ENCODE measurements at places on chromosomes 11 and 22.

DNA sequence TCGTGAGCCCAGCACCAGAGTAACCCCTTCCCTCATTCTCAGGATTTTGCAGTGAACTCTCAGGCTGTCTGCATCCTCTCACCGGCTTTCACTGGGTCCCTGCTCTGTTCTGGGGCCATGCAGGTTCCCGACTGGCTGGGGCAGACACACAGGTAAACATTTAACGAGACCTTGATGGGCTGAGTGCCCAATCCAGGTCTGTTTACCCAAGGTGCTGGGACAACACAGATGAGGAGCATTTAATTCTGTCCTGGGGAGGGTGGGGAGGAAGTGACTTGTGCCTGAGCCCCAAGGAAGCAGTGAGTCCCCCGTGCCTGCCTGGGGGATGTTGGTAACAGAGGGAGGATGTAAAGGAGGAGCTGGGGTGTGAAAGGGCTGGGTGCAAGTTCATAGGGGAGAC lies 4.4 kb downstream of the BIK start:
- DNase-seq: no peak

DNA sequence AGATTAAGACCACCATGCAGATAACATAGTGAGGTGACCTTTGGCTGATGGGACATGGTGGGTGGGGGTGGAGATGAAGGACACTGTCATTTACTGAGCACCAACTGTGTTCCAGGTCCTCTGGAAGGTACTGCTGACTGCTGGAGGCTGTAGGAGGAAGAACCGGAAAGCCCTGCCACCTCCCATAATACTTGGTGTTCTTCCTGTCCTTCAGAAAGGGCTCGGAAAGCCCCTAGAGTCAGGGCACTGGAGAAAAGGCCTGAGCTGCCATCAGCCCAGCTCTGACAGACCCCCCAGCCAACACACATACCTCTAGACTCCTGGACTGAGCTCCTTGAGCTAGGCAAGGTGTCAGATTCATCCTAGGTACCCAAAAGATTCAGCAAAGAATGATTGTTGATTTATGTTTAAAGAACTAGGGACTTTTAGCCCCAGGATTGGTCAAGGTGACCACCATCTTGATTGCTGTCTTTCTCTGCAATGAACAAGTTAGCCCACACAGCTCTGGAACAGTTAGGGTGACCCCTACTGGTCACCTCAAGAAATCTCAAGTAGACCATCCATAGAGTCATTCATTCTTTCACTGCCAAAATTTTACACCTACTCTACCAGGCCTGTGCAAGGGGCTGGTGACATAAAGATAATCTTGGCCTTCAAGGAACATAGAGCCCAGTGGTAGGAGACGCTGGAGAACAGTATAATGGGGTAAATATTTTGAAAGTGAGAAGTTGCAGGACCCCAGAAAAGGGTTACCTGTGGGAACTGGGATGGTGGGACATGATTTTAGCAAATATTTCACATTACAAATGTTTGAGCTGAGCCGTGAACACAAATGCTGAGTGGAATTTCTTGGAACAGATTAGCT lies 39.4 kb downstream of the IRAG1 start:
- DNase-seq: no peak

GRCh38 chr22:28800308-28801041 lies at the start of gene XBP1:
XBP1 (minus strand) TSS chr22:28800569.
- peak; percentile 84 for DNase-seq

- DNase-seq: no peak
Observed at GRCh38 chr11:22554221-22554620, 71.4 kb downstream of the FANCF start.

- DNase-seq: no peak
Observed at GRCh38 chr11:94577841-94578240, 10.7 kb downstream of the PIWIL4 start.

- DNase-seq: no peak
Observed at GRCh38 chr11:83153764-83154163, 3.2 kb upstream of the PCF11 start.

- DNase-seq: no peak
Observed at GRCh38 chr11:34394771-34395300, 37.0 kb upstream of the ABTB2 start.

DNA sequence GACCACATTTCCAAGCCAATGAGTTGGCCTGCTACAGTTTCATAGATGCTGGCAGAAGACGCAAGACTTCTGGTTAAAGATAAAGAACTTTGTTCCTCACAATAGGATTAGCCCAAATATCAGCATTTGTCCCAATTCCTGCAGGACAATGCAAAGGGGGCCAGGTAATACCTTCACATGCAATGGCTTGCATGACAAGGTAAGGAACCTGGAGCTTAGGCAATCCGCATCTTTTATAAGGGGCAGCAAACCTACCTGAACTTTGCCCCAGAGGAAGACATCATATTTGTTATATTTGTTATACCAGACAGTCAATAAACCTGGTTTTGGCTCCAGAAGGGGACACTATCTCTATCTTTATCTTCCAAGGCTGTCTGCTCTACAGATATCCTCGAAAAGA lies 5.3 kb downstream of the P2RY6 start:
- DNase-seq: no peak

DNA sequence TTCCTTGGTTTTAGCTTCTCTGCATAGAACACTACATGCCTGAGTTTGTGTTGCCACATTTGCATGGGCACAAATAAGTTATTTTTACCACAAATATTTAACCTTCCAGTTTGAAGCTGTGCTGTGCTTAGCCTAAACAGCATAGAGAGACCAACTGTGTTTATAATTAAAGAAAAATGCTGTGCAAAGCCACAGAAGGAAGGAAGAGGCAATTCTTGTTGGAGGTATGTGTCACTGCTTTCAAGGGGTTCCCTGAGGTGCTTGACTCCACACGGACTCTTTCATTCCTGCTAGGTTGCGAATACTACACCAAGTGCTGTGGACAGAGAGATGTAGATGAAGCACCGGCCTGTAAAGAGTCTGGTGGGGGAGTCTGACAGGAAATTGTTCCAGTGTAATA lies 47.6 kb upstream of the OLFML1 start:
- DNase-seq: no peak

DNA sequence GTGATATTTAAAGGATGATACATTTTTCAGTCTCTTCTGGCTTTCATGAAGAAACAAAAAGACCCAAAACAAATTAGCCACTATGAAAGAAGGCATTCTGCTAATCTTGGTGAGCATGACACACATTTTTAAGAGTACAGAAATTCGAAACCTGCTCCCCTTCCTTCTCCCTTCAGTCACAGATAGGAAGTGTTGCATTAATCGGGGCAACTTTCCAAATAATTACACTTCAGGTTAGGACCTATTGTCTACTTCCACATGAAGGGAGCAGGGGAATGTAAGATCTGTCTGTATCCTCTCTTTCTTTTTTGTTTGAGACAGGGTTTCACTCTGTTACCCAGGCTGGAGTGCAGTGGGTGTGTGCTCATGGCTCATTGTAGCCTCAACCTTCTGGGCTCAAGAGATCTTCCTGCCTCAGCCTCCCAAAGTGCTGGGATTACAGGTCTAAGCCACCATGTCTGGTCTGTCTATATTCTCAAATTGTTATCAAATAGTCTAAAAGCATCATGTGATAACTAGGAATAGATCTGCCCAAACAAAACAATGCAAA lies 45.8 kb downstream of the NCAM1 start:
- DNase-seq: no peak

DNA sequence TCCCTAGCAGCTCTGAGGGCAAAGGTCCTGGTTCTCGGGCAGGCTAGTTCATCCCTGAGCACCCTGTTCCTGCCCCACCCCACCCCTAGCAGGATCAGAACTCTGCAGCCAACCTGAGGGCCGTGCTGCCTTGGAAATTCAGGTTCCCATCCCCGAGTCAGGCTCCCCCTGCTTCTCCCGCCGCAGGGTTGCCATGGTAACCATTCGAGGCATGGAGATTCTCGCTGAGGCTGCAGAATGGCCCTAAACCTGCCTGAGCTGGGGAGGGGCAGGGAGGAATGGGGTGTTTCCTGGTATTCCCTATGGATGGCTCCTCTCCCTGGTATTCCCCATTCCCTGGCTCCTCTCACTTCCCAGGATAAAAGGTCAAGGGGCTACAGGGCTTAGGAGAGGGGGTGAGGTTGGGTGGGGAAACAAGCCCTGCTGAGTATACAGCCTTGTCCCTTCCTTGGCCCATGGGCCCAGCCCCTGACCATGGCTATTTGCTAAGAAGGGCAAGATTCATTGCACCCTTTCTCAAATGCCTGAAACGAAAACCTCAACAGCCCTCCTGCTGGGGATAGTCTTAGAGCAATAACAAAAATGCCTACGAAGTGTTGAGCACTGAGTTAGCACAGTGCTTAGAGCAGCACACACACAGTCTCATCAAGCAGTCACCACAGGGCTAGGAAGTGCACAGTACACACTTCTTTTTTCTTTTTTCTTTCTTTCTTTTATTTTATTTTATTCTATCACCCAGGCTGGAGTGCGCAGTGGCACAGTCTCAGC lies 58.7 kb downstream of the CHST1 start:
- DNase-seq: no peak

DNA sequence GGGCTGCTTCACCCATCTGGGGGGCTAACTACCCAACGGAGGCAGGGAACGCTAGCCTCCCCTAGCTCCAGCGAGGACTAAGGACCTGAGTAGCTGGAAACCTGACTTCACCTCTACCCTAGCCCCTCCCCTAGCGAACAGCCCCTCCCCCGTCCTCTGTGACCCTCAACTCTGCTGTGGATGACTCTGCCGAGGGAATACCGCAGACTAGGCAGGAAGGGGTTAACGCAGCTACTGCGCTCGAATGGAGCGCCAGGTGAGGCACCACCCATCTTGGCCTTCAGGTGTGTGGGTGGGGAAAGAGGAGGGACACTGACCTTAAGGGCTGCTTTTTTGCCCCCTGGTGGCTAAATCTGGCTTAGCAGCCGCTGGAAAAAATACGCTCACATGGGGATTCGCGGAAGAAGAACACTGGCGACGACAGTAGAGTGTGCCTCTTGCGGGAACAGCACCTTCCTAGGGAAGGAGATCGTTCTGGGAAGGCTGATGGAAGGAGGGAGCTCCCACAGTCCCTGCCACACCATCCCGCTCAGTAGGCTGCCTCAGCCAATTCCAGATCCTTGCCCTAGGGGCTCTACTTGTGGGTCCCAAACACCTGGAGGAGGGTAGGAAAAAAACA lies 4.5 kb upstream of the BCL9L start:
- peak; percentile 80 for DNase-seq

GRCh38 chr11:46905806-46906205 lies 12.5 kb downstream of the LRP4 start:
- DNase-seq: no peak

Measured in stimulated activated CD4-positive, alpha-beta T cell treated with anti-CD3 and anti-CD28 coated beads, Interleukin-1b, Interleukin-23, amount 100 ng/mL, for 4 hours (primary cell).